ENCODE measurements at places on chromosomes 13 and 19.
A peak's percentile ranks its signal among the peaks of the same experiment; 100 is the strongest.

- DNase-seq: no peak
Observed at GRCh38 chr13:21657538-21657937, 13.3 kb upstream of the FGF9 start.

DNA sequence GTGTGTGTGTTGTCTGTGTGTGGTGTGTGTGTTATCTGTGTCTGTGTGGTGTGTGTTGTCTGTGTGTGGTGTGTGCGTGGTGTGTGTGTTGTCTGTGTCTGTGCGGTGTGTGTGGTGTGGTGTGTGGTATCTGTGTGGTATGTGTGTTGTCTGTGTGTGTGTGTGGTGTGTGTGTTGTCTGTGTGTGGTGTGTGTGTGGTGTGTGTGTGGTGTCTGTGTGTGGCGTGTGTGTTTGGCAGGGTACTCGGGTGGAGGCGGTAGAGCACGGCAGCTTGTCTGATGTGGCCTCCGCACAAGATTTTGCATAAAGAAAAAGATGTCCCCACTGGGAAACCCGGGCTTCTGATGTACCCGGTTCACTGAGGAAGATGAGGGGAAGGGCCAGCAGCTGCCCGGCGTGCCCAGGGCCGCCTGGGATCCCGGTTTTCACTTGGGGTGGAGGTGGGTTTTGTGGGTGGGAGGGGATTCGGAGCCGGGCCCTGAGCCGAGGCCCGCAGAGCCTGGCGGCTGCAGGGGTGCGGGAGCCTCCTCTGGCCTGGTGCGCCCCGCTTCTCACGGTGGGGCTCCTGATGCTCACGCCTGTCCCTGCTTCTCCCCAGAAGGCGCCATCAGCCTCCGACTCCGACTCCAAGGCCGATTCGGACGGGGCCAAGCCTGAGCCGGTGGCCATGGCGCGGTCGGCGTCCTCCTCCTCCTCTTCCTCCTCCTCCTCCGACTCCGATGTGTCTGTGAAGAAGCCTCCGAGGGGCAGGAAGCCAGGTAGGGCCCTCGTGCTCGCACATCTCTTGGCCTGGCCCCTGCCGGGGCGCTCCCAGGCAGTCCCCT, 21.2 kb downstream of the HDGFL2 start:
- no peak for DNase-seq

GRCh38 chr19:3034656-3035541, 5.8 kb upstream of the TLE2 start:
- DNase-seq: peak; percentile 53

- DNase-seq: no peak
Observed at GRCh38 chr13:42270160-42270856, 1.6 kb upstream of the AKAP11 start.

DNA sequence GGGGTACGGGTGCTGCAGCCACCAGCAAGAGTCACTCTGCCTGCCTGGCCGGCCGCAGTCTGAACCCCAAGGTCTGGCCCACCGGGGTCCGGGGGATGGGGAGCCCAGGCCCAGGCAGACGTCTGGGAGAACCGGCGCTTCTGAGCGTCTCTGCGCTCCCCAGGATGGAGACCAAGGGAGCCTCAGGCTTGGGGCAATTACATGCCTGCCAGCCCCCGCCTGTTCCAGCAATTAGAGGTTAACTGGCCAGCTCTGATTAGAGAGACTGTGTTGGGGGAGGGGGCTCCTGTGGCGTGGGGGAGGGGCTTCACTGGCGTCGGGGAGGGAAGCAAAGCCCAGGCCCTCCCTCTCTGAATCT, 11.9 kb downstream of the MEIS3 start:
- no peak for DNase-seq

DNA sequence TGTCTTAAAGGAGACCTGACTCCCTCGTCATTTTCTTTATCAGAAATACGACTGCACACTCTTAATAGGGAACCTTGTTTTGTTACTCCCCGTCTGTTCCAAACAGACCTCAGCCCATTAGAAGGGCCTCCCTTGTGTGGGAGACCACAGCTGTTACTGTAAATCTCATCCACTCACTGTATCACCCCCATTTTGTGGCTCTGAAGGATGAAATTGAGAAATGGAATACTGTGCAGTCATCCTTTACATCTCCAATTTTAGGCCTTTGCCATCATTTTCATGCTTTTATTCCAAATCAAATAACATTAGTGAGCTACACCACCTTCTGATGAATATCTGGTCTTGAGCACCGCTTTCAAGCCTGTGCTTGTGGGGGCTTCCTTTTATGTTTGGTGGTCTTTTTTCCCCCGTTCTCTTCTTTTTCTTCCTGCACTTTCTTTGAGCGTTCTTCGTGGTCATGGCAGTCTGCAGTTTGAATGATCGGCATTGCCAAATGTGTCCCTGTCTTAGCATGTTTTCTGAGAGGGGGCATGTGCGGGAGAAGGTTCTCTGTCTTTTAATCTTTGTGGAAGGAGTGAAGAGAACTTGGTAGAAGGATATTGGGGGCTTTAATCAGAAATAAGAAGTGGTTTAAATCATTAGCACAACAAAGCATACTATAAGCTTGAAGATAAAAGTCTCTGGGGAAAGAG, 65.8 kb downstream of the GGACT start:
- no peak for DNase-seq

DNA sequence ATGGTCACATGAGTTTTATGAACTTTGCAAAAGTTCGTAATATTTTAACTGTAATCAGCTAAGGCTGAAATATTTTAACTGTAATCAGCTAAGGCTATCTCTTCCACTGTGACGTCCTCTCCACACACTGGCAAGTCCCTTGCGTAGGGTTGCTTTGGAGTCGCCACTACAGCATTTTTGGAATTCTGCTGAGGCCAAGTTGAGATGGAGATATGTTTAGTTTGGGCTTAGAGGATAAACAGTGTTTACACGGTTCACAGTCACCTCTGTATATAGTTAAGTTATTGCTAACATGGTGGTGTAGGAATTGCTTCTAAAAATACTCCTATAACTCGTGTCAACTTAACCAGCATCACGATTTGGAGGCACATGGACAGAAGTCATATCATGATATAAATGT, 143.6 kb upstream of the SERP2 start:
- no peak for DNase-seq

DNA sequence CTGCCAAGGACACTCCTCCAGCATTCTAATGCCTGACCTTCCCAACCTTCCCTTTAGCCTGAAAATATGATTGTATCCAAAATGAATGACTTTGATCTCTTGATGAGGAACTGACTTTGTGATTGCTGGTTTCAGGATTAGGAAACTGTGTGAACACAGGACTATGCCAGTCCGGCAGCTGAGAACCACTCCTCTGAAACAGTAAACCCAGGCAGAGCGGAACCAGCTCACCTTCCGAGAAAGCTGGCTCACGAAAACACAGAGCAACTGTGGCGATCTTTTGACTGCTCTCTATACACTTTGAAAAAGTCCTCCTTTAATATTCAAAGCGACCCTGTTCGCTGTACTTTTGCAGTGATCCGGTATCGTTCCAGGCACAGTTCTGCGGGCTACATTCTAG, 258.8 kb upstream of the IRS2 start:
- DNase-seq: no peak

DNA sequence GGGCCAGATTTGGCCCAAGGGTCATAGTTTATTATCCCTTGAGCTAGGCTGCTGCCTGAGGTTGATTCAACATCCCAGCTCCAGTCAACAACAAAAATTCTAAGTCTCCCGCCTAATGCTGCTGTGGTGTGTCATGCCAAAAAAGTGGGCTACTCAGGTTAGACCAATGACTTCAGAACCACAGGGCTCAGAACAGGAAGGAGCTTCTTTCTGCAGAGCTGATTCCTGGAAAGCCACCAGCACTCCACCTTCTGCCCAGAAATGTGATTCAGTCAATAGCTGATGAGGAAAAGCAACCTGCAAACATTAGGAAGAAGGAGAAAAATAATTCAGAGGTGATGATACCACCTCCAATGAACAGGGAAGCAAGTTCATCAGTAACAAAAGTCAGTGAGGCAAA, 56.1 kb upstream of the SERPINE3 start:
- no peak for DNase-seq

GRCh38 chr13:76454991-76455390, 431.2 kb downstream of the KCTD12 start:
- no peak for DNase-seq

DNA sequence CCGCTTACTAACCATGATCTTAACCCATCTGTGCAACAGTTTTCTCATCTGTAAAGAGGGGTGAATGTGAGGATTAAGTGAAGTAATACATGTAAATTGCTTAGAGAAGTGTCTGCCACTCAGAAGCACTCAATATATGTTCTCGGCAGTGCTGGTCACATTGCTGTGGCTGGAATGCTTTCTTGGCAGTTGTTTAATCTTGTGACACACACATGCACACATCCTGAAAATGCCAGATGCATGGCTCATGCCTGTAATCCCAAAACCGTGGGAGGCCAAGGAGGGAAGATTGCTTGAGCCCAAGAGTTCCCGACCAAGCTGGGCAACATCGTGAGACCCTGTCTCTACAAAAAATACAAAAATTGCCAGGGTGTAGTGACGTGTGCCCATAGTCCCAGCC, 4.9 kb upstream of the DMKN start:
- DNase-seq: no peak

DNA sequence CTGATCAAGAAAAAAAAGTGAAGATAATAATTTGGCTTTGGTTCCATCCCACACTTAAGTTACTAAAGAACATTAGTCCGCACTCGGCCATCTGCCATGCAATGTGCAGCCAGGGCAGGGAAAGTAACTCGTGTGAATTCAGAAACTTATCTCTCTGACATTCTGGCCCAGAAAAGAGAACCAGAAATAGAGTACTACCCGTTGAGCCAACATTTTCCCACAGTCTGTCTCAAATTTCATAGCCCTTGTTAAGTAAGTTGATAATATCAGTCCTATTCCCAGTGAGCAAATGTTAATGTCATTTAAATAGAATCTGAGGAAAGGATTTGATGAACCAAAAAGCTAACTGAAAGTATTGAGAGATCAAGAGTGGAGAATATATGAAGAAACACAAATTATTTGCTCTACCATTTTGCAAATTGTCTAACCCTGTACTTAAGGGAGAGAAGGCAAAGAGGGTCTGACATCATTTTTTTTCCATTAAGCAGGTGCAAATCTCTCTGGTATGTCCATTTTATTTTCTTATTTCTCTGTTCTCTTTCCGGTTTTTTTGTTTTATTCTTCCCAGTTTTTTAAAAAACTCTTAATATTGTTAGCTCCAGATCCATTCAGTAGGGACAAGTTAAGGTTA, 156.3 kb downstream of the NDFIP2 start:
- no peak for DNase-seq

GRCh38 chr19:42553292-42554045, 25.2 kb upstream of the CEACAM1 start:
- DNase-seq: no peak

- no peak for DNase-seq
Observed at GRCh38 chr13:73480779-73481559, 422.2 kb downstream of the KLF5 start.

- DNase-seq: peak; percentile 7
Observed at GRCh38 chr13:72782717-72783116, 784 bp downstream of the PIBF1 start.

GRCh38 chr13:103236213-103236612, 170.0 kb upstream of the SLC10A2 start:
- DNase-seq: no peak

DNA sequence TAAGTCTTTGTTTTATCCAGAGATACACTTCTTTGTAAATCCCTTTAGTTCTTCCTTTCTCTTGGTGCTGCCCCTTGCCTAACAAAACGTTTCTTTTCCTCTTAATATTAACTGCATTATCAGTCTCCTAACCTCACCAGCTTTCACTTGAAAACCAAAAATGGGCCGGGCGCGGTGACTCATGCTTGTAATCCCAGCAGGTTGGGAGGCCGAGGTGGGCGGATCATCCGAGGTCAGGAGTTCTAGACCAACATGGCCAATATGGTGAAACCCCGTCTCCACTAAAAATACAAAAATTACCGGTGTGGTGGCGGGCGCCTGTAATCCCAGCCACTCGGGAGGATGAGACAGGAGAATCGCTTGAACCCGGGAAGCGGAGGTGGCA, 329.8 kb upstream of the MIR17HG start:
- DNase-seq: no peak

- DNase-seq: peak; percentile 92
Observed at GRCh38 chr19:43624933-43625332, 5.5 kb upstream of the ZNF428 start.

- no peak for DNase-seq
Observed at GRCh38 chr19:7083076-7083956, 13.8 kb downstream of the ZNF557 start.

DNA sequence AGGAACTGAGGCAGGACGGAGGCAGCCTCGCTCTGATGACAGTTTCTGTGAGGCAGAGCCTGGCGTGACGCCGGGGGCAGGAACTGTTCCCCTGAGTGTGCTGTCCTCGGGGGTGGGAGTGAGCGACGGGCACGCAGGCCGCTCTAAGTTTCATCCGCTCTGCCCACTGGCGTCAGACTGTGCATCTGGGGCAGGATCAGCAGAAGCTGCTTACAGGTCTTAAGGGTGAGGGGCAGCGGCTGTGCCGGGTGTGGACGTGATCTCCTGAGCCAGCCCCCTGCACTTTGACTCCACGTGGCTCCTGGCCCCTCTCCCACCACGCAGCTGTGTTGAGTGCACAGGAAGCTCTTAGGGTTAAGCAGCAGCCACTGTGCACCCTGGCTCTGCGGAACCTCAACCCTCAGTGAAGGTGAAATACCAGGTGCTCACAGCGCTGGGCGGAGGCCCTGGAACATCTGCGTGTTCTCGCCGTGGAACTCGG, 1.5 kb downstream of the GRK1 start:
- DNase-seq: no peak

DNA sequence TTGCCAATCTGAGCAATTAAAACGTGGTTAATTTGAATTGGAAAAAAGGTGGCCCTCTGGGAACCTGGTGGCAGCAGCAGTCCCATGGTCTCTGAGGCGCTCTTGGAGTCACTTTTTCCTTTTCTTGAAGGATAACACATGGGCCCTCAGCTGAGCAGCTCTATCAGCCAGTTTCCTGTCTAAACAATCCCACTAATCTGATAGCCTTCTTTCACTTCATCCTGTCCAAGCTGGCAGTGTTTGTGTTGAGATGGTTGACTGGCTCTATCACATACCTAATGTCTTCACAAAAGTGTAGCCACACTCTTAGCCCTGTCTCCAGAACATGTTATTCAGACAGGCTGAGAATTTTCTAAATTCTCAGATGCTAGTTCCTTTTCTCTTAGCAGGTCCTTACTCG, 10.7 kb downstream of the MZT1 start:
- DNase-seq: no peak

GRCh38 chr13:97072297-97072696, 78.0 kb upstream of the OXGR1 start:
- DNase-seq: no peak

Measured in CD4-positive, alpha-beta T cell treated with Interleukin-6 for 4 hours (primary cell).